ENCODE measurements at places on chromosomes 1 and 21.

GRCh38 chr1:171961861-171962260 lies 120.6 kb downstream of the DNM3 start:
- no peak for DNase-seq

GRCh38 chr1:119960501-119960900 lies 64.2 kb upstream of the ADAM30 start:
- no peak for DNase-seq

DNA sequence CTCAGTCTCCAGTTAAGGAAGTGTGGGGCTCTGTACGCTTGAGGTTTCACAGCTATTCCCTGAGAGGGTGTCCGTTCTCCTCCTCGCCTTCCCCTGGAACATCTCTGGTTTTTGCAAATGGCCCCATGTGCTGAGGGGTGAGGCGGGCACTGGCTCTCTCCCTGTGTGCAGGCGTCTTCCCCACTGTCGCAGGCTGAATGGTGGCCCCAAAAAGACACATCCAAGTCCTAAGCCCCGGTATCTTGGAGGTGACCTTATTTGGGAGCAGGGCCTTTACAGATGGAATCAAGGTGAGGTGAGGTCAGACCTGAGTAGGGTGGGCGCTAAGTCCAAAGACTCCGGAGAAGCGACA lies 98.0 kb upstream of the TMPRSS2 start:
- no peak for DNase-seq

DNA sequence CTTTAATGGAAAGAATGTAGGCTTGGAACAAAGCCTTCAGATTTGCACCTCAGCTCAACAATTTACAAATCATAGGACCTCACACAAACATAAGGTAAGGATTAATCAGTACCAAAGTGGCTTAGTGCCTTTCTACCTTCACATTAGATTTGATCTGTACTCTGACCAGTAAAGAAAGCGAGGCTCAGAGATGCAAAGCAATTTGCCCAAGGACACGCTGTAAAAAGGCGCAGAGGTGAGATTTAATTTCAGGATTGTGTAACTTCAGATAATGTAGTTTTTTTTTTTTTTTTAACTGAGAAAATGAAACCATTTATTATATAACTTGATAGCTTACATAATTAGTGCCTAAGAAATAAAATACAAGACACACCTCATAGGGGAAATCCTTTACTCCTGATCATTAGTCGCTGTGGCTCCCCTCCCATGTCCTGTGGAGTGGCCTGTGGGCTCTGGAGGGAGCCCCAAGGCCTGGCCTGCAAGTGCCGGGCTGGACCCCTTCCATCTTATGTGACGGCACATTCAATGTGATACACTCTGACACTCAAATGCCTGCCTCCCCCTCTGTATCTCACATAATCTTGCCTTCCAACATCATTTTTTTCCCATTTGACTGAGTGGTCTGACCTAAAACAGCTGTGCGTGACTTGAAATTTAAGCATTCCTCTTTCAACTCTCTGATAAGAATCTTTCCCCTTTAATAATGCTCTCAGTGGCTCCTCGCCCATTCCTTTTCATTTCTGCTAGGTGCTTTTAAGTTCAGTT lies 426.5 kb upstream of the DAB1 start:
- DNase-seq = no peak

DNA sequence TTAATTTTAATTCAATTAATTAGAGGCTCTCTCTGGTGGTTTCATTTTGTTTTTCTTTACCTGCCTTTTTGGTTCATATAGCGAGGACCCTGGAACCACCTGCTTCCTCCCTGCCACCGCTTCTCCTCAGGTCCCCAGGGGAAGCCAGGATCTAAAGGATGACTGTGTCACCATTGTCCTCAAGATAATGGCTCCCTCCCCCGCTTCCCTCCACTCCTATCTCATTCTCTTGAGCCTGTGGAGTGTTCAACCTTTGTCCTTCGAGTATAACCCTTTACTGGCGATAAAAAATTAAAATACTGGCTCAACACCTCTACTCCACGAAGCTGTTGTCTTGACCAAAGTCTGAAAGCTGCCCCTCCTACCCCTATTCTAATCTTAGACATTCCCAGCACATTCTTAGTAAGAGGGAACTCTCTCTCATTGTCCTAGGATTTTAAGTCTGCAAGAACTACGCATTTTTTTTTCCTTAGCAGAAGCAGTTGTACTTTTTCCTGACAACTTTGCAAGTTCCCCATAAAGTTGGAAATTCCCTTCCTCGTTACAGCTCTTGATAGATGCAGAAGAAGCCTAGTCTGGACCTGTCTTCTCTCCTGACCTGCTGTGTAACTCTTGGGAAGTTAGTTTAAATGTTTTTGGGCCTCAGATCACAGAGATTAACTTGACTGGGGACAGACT lies 12.6 kb upstream of the MAPKAPK2 start:
- no peak for DNase-seq

GRCh38 chr1:941588-942383 lies 17.3 kb downstream of the NOC2L start:
- no peak for DNase-seq

- no peak for DNase-seq
These were observed 623 bp downstream of the GNG4 start for GRCh38 chr1:235648954-235649367.

DNA sequence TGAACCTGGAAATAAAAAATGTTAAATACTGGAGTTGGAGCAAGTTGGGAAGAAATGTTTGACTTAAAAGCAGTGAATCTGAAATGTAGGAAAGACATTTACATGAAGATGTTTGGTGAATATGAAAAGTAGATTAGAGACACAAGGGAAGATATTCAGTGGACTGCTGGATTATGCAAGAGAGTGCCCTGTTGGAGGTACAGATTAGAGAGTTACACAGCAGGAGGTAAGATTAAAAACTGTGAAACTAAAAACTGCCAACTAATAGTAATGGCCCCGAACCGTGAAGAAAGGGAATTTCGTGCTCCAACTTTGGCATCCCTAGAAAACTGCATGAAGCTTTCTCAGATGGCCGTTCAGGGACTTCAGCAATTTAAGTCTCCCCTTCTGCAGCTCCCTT lies 375.4 kb downstream of the DPYD start:
- no peak for DNase-seq

Measured in stimulated activated CD8-positive, alpha-beta memory T cell treated with anti-CD3 and anti-CD28 coated beads, Interleukin-4, amount 100 ng/mL, for 1 hour (primary cell).